ENCODE measurements at places on chromosomes 5 and 9.

GRCh38 chr5:427415-428087, 15.4 kb upstream of the EXOC3 start:
- DNase-seq = no peak

DNA sequence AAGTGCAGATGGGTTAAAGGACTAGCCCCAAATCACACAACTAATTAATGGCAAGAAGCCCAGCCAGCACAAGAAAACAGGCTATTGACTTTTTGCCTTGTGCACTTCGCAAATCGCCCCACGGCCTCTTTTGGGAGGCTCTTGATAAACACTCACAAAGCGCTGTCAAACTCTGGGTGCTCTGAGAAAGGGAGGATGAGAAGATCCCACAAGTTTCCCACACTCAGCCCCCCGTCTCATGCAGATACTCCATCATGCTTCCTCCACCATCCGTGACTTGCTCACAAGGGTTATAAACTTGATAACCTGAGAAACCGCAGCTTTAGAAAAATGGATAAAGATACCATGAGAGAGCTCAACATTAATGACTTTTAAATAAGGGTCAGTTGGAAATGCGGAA, 219.7 kb downstream of the EBF1 start:
- peak; percentile 52 for DNase-seq

GRCh38 chr5:97499605-97500004, 316.6 kb upstream of the RIOK2 start:
- no peak for DNase-seq

- no peak for DNase-seq
Measured at GRCh38 chr9:109101202-109101595, 18.5 kb downstream of the TMEM245 start.

DNA sequence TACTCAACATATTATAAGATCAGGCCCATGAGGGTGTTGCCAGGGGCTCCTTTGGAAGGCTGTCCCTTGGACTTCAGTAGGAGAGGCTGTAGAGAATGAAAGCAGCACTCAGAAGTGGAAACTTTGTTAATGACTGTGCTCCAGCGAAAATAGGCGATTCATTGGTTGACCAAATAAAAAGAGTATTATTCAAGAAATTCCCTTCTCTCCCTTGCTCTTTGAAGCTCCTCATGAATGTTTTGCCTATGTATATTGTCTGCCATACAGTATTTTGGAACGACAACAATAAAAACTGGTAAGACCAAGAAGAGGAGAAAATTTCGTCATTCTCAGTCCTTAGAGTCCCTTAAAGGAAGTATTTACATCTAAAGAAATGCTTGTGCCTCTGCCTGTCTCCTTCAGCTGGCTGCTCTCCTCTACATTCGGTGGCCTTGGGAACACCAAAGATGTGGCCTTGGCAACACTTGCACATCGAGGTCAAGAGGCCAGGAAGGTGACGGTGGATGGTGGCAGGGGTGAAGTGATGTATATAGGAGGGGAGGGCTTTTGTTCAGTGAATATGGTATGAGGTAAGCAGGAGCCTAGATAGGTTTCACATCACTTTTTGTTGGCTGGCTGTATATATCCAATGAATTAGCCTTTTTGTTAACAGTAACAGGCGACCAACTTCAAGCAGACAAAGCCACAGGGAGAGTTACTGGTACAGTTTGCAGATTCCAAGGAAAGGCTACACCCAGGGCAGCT, 95.0 kb upstream of the ACTBL2 start:
- DNase-seq = no peak

DNA sequence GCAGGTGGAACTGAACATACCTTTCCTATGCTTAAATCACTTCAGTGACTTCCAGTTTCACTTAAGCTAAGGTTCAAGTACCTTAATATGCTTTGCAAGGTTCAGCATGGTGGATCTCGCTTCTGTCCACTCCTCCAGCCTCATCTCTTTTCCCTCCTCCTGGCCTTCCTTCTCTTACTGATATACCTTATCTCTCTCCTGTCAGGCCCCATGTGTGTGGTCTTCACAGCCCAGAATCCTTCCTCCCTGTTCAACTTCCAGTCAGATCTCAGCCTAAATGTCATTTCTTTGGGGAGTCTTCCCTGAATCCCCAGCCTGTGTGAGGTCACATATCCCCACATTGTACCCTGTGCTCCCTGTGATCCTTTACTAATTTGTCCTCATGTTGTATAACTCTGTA, 87.7 kb downstream of the ANGPTL2 start:
- DNase-seq = no peak

GRCh38 chr5:2066373-2066772, 183.6 kb upstream of the IRX4 start:
- no peak for DNase-seq

- DNase-seq = no peak
Measured at GRCh38 chr9:115032296-115032695, 85.7 kb downstream of the TNC start.

- DNase-seq = no peak
Measured at GRCh38 chr5:172541099-172541772, 86.9 kb upstream of the SH3PXD2B start.

- no peak for DNase-seq
Measured at GRCh38 chr5:169029037-169029436, 271.9 kb downstream of the SLIT3 start.

DNA sequence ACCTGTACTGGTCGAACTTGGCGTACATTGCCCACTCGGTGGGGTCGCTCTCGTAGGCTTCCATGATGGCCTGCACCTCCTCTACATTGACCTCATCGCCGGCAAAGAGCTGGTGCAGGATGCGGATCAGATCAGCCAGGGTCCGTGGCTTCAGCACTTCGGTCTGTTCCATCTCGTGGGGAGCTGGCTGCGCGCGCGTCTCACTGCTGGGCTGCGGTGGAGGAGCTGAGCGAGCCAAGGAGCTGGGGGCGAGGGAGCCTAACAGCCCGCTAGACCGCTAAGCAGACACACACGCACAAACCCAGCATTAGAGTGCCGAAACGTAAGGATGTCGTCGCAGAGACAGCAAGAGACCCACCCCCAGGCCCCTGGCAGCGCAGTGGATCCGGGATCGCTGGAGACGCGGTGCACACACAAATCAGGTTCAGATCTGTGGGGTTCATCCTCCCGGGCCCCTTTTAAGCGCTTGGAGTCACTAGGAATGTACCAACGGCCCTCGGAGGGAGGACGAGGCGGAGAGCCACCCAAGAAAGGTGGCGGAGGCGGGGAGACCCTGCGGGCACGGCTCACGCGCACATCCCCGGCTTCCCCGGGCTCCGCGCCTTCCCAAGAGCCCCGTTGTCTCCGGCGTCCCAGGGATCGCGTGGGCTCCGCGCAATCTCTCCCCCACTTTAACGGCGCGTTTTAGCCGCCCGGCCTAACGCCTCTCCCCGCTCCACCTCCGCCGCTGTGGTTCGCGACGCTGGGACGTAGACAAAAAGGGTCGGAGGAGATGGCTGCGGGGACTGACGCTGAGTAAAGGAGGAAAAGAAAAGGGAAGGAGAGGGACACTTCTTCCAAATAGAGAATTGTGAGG, at the start of gene CDO1:
TSS of gene CDO1 (minus strand) at position 434 of the 856 bp plus-strand sequence. CDS start at position 172, 262 bp downstream.
- DNase-seq = no peak

- DNase-seq = no peak
Measured at GRCh38 chr5:178389026-178389729, 156.6 kb upstream of the PHYKPL start.

DNA sequence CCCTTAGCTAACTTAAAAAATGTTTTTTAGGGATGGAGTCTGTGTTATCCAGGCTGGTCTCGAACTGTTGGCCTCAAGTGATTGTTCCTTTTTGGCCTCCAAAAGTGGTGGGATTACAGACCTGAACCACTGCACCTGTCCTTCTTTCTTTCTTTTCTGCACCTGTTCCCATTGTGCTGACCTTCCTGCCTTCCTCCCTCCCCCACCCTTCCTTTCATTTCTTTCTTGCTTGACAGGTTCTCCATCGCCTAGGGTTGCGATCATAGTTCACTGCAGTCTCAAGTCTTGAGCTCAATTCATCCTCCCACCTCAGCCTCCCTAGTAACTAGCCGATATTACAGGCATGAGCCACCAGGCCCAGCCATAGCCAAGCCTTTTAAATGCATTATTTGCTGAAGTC, 20.6 kb downstream of the JMY start:
- no peak for DNase-seq

DNA sequence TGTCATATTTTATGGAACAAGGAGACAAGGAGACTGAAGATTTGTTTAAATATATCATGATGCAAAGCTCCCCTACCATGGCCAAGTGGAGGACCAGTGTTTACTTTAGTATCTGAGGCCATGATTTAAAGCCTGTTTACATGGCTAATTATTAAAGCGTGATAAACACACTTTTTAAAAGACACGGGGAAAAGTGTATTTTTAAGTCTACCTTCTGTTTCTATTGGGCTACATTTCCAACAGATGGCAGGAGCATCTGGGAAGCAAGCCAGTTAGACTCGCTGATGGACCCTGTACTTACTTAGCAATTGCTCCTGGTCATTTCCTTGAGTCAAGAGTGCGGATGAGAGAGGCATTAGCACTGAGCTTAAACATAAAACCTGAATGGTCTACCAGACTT, 480.3 kb upstream of the SEMA6A start:
- peak; percentile 70 for DNase-seq

DNA sequence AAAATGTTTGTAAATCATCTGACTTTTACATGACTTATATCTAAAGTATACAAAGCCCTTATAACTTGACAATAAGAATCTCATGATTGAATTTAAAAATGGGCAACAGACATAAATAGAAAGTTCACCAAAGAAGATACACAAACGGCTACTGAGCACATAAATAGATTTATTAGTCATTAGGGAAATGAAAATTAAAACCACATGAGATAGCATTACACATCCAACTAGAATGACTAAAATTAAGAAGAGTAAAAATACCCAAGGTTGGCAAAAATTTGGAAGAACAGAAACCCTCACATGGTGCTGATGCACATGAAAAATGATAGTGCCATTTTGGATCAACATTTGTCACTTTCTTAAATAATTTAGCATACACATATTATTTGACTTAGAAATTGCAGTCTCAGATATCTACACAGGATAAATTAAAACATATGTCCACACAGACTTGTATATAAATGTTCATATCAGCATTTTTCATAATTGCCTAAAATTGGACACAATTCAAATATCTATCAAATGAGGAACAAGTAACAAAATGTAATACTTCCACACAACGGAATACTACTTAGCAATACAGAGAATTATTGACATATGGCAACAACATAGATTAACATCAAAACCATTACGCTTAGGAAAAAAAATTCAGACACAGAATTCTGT, 359.1 kb upstream of the DAB2 start:
- DNase-seq = no peak

DNA sequence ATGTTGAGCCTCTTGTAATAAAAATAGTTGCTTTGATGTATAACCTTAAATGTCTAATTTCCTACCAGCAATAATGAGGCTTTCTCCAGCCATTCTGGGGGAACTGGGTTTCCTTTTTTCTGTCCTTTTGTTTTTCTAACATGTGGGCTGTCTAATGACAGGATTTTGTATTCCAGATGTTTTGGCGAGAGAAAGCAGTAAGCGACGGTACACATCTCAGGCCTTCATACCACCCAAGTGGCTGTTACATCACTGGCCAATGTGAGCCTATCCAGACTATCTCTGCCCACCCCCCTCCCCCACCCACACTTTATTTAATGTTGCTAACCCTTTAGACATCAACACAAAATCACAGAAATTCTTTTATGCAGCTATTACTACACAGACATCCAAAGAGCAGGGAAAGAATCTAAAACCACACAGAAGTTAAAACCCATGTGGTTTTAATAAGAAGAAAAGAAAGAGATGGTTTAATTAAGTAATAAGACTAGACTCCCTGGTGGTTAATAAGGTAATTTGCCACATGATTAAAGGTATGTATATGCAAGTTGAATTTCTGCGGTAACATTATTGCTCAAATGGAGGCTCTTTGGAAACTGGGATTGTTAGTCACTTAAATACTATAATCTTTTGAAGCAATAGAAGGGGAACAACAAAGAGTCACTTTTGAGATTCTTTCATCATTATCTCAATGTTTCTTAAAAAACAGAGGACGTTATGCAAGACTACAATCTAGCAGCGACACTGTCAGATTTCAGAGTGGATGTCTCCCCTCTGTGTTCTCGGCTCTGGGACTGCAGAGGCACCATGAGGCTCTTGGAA, 365.1 kb downstream of the ENC1 start:
- no peak for DNase-seq

DNA sequence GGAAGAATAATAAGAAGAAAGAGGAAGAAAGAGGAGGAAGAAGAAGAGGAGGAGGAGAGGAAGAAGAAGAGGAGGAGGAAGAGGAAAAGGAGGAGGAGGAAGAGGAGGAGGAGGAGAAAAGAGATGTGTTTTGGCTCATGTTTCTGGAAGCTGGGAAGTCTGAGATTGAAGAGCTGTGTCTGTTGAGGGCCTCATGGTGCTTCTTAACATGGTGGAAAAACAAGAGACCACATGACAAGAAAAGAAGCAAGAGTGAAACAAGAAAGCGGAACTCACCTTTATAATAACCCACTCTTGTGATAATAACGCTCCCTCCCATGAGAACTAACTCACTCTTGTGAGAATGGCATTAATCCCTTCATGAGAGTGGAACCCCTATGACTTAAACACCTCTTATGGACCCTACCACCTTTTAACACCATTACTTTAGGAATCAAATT, 36.1 kb upstream of the RANBP6 start:
- no peak for DNase-seq

Measured in NCI-H1694 treated with DMSO at 0.1 percent for 48 hours (cell line).